Neuronal stem cell (in vitro differentiated cells): ENCODE measurements at places on chromosomes 1 and 21.

GRCh38 chr1:47213230-47213963, 18.6 kb downstream of the TAL1 start:
- no peak overlapping the region for H3K27ac ChIP-seq
- H3K27me3 ChIP-seq, result no peaks in the 10 kb centered on the region
- no peak overlapping the region for H3K4me3 ChIP-seq
- no peaks in the 10 kb centered on the region for H3K36me3 ChIP-seq

- DNase-seq, result no peak
- H3K4me3 ChIP-seq, result no peak overlapping the region
- no peaks in the 10 kb centered on the region for H3K36me3 ChIP-seq
- H3K27me3 ChIP-seq, result peaks cover 2% of the 10 kb centered on the region
Measured at GRCh38 chr1:204572923-204573922, 57.0 kb downstream of the MDM4 start.

DNA sequence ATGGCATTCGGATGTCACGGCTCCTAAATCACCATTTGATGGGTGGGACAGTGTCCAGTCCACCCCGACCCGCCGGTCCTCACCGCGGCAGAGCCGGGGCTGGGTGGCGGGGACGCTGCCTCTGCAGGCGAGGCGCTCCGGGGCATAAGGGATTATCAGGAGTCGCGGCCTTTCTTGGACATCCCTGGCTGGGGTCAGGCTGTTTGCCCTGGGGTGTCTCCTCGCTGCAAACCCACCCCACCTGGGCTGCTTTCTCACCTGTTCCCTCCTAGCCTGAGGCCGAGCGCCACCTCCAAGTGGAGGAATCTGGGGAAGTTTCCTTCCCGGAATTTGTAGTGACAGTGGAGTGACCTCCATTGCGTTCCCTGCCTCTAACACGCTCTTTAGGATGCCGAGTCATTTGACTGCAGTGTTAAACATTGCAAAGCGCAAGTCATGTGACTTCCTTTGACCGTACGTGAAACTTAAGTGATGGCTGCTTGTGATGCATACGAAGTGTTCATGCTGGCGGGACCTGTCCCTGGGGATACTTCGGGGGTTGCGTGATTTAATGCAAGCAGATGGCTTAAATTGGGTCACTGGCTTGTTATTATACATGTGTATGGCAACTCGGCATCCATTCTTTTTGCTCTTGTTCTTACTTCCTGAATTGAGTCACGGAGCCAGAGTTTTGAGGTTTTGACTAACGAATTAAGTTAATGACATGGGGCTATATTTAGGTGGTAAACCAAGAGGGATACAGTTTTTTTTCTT, 536 bp downstream of the LGALS8 start:
- no peaks in the 10 kb centered on the region for H3K27me3 ChIP-seq
- no peak overlapping the region for H3K27ac ChIP-seq
- peaks cover 2% of the 10 kb centered on the region for H3K4me1 ChIP-seq
- H3K4me3 ChIP-seq, result peak overlapping the region; percentile 31

GRCh38 chr21:32351428-32351827, 41.4 kb downstream of the URB1 start:
- peaks cover 63% of the 10 kb centered on the region for H3K36me3 ChIP-seq
- no peaks in the 10 kb centered on the region for H3K4me1 ChIP-seq
- no peak for DNase-seq
- no peak overlapping the region for H3K27ac ChIP-seq

DNA sequence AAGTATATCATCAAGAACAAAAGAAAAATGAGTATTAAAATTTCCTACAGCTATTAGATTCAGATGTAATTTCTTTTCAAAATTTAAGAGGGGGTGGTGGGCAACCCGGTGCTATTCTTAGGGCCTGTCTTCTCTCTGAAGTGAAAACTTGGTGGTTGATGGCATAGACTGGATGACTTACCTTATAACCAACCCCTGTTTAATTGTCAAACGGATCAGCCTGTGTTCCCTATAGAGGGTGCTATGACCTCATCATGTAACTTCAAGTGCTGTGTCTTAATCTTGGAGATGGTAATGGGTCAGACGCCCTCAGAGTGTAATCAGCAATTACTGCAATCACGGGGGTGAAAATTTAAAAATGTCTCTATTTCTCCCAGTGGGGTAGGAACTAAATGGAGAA, 176.2 kb downstream of the PCP4 start:
- DNase-seq, result no peak
- no peaks in the 10 kb centered on the region for H3K4me1 ChIP-seq
- no peaks in the 10 kb centered on the region for H3K36me3 ChIP-seq
- H3K27ac ChIP-seq, result no peak overlapping the region
- no peaks in the 10 kb centered on the region for H3K27me3 ChIP-seq

GRCh38 chr1:205211839-205212536, 486 bp upstream of the DSTYK start:
- no peak for DNase-seq
- H3K4me1 ChIP-seq, result no peaks in the 10 kb centered on the region
- H3K27me3 ChIP-seq, result peaks cover 12% of the 10 kb centered on the region
- no peak overlapping the region for H3K27ac ChIP-seq
- no peaks in the 10 kb centered on the region for H3K36me3 ChIP-seq

- peak overlapping the region; percentile 83 for H3K4me3 ChIP-seq
- DNase-seq, result peak; percentile 72
- peaks cover 20% of the 10 kb centered on the region for H3K4me1 ChIP-seq
- peaks cover 41% of the 10 kb centered on the region for H3K27me3 ChIP-seq
Measured at GRCh38 chr1:9181176-9181906, 52.4 kb upstream of the GPR157 start.

- no peak overlapping the region for H3K27ac ChIP-seq
- peak; percentile 17 for DNase-seq
- no peak overlapping the region for H3K4me3 ChIP-seq
- no peaks in the 10 kb centered on the region for H3K27me3 ChIP-seq
- H3K4me1 ChIP-seq, result no peaks in the 10 kb centered on the region
Measured at GRCh38 chr21:35508139-35508888, 459.2 kb upstream of the RUNX1 start.

DNA sequence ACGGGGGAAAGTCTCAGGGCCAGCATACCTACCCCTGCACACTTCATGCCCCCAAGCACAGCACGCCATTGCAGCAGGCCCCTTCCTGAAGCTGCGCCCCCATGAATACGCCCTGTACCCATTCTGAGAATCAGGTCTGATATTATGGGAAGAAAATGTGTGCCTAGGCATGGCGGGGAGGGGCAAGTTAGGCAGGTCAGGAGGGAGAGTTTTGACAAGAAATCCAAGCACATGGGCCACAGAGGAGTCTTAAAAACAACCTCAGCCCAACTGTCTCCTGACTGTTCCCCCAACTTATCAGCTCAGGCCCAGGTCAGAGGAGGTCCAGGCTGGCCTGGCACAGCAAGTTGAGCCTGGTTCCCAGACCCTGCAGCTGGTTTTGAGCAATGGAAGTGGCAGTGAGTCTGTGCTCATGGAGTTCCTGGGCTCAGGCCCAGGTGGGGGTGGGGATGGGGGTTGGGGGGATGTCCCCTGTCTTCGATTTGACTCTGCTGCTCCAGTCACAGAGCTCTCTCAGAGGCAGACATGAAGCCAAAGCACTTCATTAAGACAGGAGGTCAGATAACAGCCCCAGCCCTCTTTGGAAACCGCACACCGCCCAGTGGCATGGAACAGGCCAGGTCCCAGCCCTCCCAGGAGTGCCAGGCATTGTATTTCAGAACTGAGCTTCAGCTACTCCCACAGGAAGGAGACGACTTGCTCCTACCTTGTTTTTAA, 20.6 kb upstream of the BCAR3 start:
- no peak overlapping the region for H3K27ac ChIP-seq
- no peak for DNase-seq
- H3K36me3 ChIP-seq, result no peaks in the 10 kb centered on the region
- no peak overlapping the region for H3K4me3 ChIP-seq
- no peaks in the 10 kb centered on the region for H3K27me3 ChIP-seq

DNA sequence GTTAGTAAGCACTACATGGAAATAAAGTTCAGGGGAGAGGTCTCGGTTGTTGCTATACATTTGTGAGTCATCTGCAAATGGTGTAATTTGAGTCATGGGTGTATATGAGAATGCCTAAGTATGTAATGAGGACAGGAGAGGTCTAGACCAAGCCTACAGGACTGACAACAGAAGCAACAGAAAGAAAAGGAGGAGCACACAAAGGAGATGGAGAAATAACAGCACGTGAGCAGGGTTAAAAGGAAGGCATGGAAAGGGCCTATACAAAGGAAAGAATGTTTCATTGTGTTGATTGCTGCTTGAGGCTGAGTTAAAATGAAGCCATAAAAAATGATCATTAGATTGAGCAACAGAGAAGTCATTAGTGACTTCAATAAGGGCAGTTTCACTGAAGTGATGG, 28.0 kb upstream of the PRKAA2 start:
- DNase-seq, result peak; percentile 11
- no peak overlapping the region for H3K27ac ChIP-seq
- H3K4me3 ChIP-seq, result no peak overlapping the region
- H3K36me3 ChIP-seq, result no peaks in the 10 kb centered on the region

DNA sequence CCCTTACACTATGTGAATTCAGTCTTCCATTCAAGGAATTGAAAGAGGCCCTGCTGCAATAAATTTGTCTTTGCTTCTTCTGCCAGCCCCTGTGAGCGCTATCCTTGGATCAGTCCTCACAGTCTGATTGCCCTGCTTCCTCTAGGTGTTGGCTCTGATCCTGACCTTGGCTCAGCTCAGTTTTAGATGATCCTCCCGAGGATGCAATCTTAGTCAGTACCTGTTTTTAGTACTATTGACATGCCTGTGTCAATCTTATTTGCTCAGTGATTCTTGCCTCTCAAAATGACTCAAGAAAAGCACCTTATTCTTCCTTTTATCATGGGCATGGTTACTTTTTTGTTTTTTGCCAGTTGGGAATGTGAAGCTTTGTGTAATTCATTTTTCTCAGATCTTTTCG, 101.4 kb upstream of the KCNK1 start:
- no peaks in the 10 kb centered on the region for H3K27me3 ChIP-seq
- no peaks in the 10 kb centered on the region for H3K36me3 ChIP-seq
- H3K27ac ChIP-seq, result no peak overlapping the region
- DNase-seq, result no peak
